ENCODE measurements at places on chromosomes 2 and 18. TPM values are rescaled to one million over a fixed set of nuclear protein-coding genes. Genes with fewer than 3 reads are reported as not detected.

The MYO5B gene
- 0.52 TPM for total RNA-seq

The GAREM1 gene
- total RNA-seq: 5.2 TPM

The FN1 gene
- total RNA-seq: 301 TPM

The SOWAHC gene
- total RNA-seq: 9.4 TPM

The FAM228B gene
- 47.0 TPM for total RNA-seq

The ZNF519 gene
- total RNA-seq: 6.3 TPM

The ALK gene
- 0.52 TPM for total RNA-seq

The REG3A gene
- not detected for total RNA-seq

The FOXI3 gene
- total RNA-seq: not detected

The PARD6G gene
- 3.7 TPM for total RNA-seq

The SMYD5 gene
- 18.8 TPM for total RNA-seq

The ITPRIPL1 gene
- total RNA-seq: 3.7 TPM

The WNT6 gene
- not detected for total RNA-seq

The CPO gene
- not detected for total RNA-seq

The CXXC1 gene
- total RNA-seq: 13.6 TPM

The LRP2 gene
- under 0.01 TPM for total RNA-seq

The CNDP2 gene
- 25.6 TPM for total RNA-seq

The CHRNA1 gene
- 48.0 TPM for total RNA-seq

The RAD51AP2 gene
- total RNA-seq: not detected

The EPB41L3 gene
- total RNA-seq: 79.9 TPM

The ACAA2 gene
- total RNA-seq: 77.2 TPM

The FLACC1 gene
- 1.0 TPM for total RNA-seq

The OTOS gene
- not detected for total RNA-seq

The SRD5A2 gene
- not detected for total RNA-seq

The CELF4 gene
- not detected for total RNA-seq

The TEKT4 gene
- under 0.01 TPM for total RNA-seq

The FAM161A gene
- 7.3 TPM for total RNA-seq

The SOX11 gene
- total RNA-seq: 18.3 TPM

The RAMP1 gene
- 31.8 TPM for total RNA-seq

The PFN4 gene
- total RNA-seq: not detected

The LDLRAD4 gene
- 18.3 TPM for total RNA-seq

The MREG gene
- total RNA-seq: 0.52 TPM

The EVA1A gene
- 6.3 TPM for total RNA-seq

The AQP12B gene
- total RNA-seq: not detected

The SATB2 gene
- 3.7 TPM for total RNA-seq

The ANKZF1 gene
- total RNA-seq: 27.7 TPM

The RPRM gene
- 3.1 TPM for total RNA-seq

The BOD1L2 gene
- total RNA-seq: not detected

The DOK6 gene
- total RNA-seq: 3.1 TPM

The WNT10A gene
- not detected for total RNA-seq

The PRSS56 gene
- total RNA-seq: 1.0 TPM

The ITGB1BP1 gene
- total RNA-seq: 37.1 TPM

The PTPRM gene
- 68.9 TPM for total RNA-seq

The TRIM43 gene
- total RNA-seq: not detected
